ENCODE measurements at places on chromosomes 7 and 10.

DNA sequence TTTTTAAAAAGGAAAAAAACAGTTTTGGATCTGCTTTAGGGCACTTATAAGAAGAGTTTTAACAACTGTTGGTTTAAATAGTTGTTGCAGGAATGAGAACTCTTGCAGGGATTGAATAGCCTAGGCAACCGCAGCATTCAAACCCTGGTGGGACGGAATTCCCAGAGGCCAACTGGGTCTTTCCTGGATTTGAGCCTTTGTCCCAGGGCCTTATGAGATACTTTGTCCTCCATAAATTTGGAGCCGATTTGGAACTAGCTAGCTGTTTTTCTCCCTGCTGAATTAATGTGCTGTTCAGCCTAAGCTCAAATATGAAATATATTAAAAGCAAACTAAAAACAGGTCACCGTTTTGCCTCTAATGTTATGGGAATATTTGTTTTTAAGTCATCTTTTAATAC, 109.6 kb downstream of the LRMDA start:
- no peak for DNase-seq

DNA sequence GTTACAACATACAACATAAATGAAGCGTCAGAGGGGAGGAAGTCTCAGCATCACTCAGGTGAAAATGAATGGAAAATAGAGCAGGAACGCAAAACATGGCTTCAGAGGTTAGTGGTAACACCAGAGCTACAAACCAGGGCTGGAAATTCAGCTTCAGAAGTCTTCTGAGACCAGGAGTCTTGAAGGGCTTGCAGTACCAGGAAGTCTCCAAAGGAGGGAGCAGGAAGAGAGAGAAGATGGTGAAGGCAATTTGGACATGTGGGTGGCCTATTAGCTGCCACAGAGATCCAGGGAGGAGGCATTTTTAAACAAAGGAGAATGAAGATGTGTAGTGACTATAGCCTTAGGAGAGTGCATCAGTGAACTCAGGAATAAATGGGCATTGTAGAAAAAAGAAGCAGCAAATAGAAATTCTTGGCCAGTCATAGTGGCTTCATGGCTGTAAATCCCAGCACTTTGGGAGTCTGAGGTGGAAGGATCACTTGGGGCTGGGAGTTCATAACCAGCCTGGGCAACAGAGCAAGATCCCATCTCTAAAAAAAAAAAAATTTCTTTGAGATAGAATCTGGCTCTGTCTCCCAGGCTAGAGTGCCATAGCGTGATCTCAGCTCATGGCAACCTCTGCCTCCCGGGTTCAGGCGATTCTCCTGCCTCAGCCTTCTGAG, 9.3 kb upstream of the TET1 start:
- DNase-seq: no peak

GRCh38 chr10:75399461-75400162, 2.0 kb downstream of the ZNF503 start:
- DNase-seq: peak; percentile 32

DNA sequence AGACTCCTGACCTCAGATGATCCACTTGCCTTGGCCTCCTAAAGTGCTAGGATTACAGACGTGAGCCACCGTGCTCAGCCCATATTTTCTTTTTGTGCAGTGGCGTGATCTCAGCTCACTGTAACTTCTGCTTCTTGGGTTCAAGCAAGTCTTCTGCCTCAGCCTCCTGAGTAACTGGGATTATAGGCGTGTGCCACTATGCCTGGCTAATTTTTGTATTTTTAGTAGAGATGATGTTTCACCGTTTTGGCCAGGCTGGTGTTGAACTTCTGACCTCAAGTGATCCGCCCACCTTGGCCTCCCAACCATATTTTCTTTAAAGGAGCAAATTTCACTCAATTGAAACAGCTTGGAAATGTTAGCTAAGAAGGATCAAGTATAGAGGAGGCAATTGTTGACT, 16.5 kb downstream of the GBF1 start:
- DNase-seq: no peak

- peak; percentile 18 for DNase-seq
Measured at GRCh38 chr7:129134356-129134987, 10.0 kb upstream of the TSPAN33 start.

DNA sequence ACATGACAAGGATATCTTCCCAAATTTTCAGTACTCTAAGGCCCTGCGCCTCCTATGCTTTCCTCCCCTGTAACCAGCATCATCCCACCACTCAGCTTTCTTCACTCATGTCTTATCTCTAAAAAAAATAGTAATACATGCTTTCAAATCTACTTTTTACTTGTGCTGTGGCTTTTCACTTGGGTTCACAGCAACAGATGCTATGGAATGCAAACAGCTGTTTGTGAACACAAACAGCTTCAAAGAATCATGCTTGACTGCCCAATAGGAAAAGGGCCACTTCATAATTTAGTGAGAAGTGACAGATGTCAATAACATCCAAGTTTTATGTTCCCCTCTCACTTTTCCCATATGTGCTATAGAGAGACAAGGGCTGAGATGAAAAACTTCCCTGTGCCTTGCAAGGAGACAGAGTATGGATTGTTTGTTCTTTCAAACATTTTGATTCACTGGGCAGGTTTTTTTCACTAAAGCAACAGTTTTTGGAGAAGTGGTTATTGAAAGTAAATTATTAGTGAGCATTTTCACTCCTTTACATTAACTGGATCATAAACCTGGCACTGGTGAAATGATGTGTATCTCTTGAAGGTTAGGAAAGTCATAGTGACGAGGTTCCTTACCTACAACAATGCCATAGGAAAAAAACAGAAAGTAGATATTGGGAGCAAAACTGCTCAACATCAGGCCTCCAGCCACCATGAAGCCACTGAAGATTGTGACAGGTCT, 37.3 kb downstream of the SLC16A9 start:
- no peak for DNase-seq

DNA sequence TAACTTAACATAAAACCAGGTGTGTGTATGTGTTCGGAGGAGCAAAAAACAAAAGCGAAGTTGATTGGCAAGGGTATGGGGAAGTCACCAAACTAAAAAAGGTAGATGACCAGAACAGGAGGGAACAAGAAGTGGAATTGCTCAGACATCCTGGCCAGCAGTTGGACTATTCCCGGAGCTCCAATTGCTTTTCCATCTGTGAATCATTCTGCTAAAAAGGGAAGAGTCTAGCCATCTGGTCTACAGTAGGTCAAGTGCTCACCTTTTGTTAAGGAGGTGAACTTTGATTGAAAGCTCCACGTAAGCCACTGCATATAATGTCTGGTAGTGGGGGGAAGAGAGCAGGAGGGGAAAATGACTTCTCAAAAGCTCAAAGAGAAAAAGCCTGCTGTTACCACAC, 50.0 kb upstream of the BET1 start:
- peak; percentile 70 for DNase-seq

DNA sequence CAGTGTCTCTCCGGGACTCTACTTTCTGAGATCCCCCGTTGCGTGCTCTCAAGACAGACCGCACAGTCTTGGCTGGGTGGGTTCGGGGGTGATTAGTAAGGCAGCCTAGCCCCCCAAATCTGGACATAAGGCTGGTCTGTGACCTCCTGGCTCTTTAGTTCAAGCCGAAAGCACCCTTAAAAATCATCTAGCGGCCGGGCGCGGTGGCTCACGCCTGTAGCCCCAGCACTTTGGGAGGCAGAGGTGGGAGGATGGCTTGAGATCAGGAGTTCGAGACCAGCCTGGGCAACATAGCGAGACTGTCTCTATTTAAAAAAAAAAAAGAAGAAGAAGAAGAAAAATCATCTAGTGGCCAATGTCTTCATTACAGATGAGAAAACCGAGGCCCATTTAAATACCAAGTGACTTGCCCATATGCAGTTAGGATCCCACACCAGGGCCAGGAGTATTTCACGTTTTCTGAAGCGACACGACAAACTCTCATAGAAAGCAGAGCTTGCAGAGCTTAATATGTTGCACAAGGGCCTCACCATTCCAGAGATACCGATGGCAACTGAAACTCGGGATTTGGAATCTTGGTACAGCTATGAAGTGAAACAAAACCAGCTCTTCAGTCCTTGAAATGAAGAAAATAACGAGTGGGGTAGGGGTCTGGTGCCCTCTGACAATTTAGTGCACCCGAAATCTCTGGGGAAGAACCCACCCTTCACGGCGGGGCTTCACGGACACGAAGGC, 703 bp upstream of the HILPDA start:
- DNase-seq: no peak

DNA sequence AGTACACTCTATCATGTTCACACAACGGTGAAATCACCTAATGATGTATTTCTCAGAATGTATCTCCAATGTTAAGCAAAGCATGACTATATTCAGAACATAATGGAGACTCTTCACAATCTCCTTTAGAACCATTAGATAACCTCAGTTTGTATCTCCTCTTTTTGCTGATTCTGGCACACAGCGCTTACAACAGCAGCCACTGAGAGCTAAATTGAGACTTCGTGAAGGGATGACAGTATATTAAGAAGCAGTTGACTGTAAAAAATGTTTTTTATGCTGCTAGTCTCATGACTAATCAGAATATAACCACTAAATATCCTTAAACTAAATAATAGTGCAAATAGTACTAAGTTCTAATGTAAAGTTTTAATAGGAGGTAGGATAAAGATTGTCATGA, 46.9 kb downstream of the KMT2E start:
- no peak for DNase-seq

DNA sequence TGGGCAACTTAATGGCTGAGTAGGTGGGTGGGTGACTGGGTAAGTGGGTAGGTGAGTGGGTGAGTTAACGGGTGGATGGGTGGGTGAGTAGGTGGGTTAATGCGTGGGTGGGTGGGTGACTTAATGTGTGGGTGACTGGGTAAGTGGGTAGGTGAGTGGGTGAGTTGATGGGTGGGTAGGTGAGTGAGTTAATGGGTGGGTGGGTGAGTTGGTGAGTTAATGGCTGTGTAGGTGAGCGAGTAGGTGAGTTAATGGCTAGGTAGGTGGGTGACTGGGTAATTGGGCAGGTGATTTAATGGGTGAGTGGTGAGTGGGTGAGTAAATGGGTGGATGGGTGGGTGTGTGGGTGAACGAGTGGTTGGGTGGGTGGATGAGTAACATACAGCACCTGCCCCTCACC, 243.0 kb upstream of the MGMT start:
- DNase-seq: no peak

DNA sequence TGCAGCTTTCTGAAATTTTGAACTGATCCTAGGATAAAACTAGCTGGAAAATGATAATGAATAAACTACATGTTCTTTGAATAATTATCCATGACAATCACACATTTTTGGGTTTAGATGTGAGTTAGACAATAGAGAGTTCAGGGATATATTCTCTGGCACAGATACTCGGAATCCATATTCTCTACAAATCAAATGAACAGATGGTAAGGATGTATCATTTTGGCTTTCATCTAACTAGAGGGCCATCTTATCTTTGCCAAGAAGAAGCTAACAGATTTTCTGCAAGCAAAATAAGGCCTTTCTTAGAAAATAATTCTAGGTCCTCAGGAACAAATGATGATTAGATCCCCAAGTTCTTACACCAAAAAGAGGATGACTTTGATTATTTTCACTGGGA, 355.9 kb upstream of the C7orf33 start:
- DNase-seq: no peak

DNA sequence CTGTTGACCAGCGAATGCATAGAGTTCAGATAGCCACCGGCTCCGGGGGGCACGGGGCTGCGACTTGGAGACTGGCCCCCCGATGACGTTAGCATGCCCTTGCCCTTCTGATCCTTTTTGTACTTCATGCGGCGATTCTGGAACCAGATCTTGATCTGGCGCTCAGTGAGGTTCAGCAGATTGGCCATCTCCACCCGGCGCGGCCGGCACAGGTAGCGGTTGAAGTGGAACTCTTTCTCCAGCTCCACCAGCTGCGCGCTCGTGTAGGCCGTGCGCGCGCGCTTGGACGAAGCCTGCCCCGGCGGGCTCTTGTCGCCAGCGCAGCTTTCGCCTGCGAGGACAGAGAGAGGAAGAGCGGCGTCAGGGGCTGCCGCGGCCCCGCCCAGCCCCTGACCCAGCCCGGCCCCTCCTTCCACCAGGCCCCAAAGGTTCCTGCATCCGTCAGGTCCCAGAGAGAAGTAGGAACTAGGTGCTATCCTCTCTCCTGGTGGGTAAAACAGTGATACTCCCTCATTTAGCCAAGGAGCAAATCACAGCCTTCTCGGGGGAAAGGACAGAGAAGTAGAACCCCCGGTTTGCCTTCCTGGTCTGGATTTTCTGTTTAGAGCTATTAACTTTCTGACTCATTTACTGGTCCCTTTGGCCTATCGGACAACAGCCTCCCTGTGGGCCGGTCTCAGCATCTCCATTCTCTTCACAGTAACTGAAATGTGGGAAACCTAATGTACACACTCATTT, 6.1 kb upstream of the HOXA2 start:
- no peak for DNase-seq

DNA sequence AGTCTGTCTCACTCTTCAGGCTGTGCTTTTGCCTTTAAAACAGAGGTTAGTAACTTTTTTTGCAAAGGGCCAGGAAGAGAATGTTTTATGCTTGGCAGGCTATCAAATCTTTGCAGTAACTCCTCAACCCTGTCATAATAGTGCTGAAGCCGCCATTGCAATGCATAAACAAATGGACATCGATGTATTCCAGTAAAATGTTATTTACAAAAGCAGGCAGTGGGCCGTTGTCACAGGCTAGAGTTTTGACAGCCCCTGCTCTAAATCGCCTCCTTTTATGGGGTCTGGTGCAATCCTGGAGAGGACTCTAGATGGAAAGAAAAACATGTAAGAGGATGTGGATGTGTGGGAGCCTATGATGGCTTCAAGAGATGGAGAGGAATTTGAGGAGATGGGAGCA, 568.3 kb downstream of the TYW1 start:
- no peak for DNase-seq

DNA sequence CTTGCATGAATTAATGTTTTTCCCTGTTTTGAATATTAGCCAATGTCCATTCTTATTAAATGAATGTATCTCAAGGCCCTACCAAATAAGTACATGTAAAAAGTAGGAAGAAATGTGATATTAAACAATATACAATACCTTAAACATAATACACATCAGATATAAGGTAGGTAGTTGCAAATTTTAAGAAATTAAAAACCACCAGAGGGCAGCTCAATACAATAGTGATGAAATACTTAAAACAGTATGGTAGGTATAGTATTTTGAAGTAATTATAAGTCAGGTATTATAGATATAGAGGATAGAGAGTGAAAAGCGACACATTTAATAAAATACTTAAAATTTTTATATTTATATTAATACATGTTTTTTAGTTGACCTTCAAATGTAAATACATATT, 43.6 kb upstream of the CDK14 start:
- DNase-seq: no peak

DNA sequence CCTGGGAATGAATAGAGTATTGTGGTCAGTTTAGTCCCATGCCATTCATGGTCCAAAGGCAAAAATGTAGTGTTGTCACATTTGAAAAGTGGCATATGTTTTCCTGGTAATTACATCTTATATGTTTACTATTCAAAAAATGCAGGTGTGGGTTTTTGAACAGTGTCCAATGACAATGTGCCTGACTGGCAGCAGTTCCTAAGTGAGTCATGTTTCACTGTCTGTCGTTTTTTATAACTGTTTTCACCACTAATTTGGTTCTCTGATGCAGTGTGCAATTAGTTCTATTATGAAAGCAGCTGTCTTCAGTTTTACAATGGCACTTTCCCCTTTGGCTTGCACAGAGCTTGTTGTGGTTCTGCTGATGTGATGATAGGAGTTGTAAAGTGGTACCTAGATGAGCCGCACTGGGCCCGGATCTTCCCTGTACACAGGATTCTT, 162.3 kb downstream of the SEM1 start:
- DNase-seq: no peak
